ENCODE measurements at places on chromosomes 6 and 20. TPM values are rescaled to one million over a fixed set of nuclear protein-coding genes. Genes with fewer than 3 reads are reported as not detected.

KCNQ2 gene
- polyA plus RNA-seq = 8.7 TPM

C20orf204 gene
- not detected for polyA plus RNA-seq

LZTS3 gene
- polyA plus RNA-seq = 1.3 TPM

VSX1 gene
- polyA plus RNA-seq = 1.5 TPM

FABP7 gene
- polyA plus RNA-seq = 164 TPM

PSORS1C1 gene
- not detected for polyA plus RNA-seq

B4GALT5 gene
- polyA plus RNA-seq = 15.8 TPM

UCKL1 gene
- polyA plus RNA-seq = 3.1 TPM

HTR1B gene
- polyA plus RNA-seq = not detected

LPIN3 gene
- polyA plus RNA-seq = not detected

RSPO3 gene
- 69.2 TPM for polyA plus RNA-seq

ABHD12 gene
- 28.3 TPM for polyA plus RNA-seq

CFAP61 gene
- polyA plus RNA-seq = 12.1 TPM

HAO1 gene
- not detected for polyA plus RNA-seq

SRSF12 gene
- polyA plus RNA-seq = 8.6 TPM

NKX2-2 gene
- 0.69 TPM for polyA plus RNA-seq

NKAPL gene
- 6.6 TPM for polyA plus RNA-seq

APCDD1L gene
- 0.27 TPM for polyA plus RNA-seq

BNIP5 gene
- polyA plus RNA-seq = not detected

ENPP5 gene
- 295 TPM for polyA plus RNA-seq

TMEM217 gene
- polyA plus RNA-seq = 4.2 TPM

SLC35B3 gene
- polyA plus RNA-seq = 5.1 TPM

TP53TG5 gene
- polyA plus RNA-seq = 3.8 TPM

TRIM31 gene
- polyA plus RNA-seq = not detected

TAB2 gene
- 15.2 TPM for polyA plus RNA-seq

RAD21L1 gene
- not detected for polyA plus RNA-seq

ATP9A gene
- 15.6 TPM for polyA plus RNA-seq

CNR1 gene
- polyA plus RNA-seq = 25.1 TPM

BPI gene
- polyA plus RNA-seq = not detected

SERPINB6 gene
- 13.6 TPM for polyA plus RNA-seq

CDH4 gene
- polyA plus RNA-seq = 0.45 TPM

SPATS1 gene
- polyA plus RNA-seq = not detected

Measured in Purkinje cell (primary cell).